Activated T-cell treated with anti-CD3 and anti-CD28 coated beads, Interleukin-2, amount 50 U/mL, for 72 hours (primary cell): ENCODE measurements at places on chromosomes 7 and 10. TPM values are rescaled to one million over a fixed set of nuclear protein-coding genes. Genes with fewer than 3 reads are reported as not detected.

DNA sequence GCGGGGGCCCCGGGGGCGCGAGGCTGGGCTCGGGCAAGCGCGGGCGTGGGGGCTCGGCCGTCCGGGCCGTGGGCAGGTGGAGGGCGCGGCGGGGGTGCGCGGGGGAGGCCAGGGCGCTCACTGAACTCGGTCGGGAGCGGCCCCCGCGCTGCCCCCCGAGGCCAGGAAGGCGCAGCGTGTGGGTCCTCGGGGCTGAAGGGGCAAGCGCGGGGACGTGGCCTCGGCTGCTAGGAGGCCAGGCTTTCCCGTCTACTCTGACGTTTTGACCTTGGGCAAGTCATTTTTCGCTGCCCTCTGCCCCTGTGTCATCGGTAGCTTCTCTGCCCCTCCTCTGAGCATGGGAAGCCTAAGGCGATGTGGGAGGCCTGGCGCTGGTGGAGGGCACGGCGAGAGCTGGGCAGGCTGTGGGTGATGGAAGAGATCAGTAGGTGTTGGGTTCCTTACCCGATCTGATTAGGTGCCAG, 441 bp downstream of the FBH1 start:
- peak overlapping the region; percentile 92 for H3K27ac ChIP-seq
- H3K36me3 ChIP-seq = peaks cover 3% of the 10 kb centered on the region
- H3K4me1 ChIP-seq = peaks cover 60% of the 10 kb centered on the region

DNA sequence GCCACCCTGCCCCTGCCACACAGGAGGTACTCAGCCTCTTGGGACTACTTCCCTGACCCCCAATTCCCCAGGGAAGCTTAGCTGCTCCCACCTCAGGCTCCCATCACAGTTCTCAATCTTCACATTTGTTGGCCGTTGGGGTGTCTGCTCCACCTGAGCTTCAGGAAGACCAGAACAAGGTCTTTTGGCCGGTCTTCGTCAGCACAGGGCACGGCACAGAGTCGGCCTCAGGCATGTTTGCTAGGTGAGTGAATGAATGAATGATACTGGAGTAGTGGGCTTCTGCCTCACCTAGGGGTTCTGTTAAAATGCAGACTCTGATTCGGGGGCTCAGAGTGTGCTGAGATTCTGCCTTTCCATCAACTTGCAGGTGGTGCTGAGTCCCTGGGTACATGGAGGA, 20.3 kb downstream of the GPRIN2 start:
- peaks cover 2% of the 10 kb centered on the region for H3K36me3 ChIP-seq
- no peak overlapping the region for H3K27ac ChIP-seq
- H3K27me3 ChIP-seq = peaks cover 30% of the 10 kb centered on the region
- DNase-seq = no peak
- H3K4me3 ChIP-seq = no peak overlapping the region

- DNase-seq = no peak
- peaks cover 3% of the 10 kb centered on the region for H3K36me3 ChIP-seq
- H3K4me1 ChIP-seq = peaks cover 42% of the 10 kb centered on the region
- no peaks in the 10 kb centered on the region for H3K27me3 ChIP-seq
- peak overlapping the region; percentile 4 for H3K27ac ChIP-seq
Observed at GRCh38 chr7:127820732-127821085, 168.7 kb downstream of the SND1 start.

GRCh38 chr10:104337521-104337984, 712 bp downstream of the ITPRIP start:
- peaks cover 9% of the 10 kb centered on the region for H3K36me3 ChIP-seq
- H3K4me3 ChIP-seq = peak overlapping the region; percentile 96
- peak overlapping the region; percentile 80 for H3K27ac ChIP-seq
- H3K27me3 ChIP-seq = peaks cover 5% of the 10 kb centered on the region
- DNase-seq = no peak

- H3K27ac ChIP-seq = no peak overlapping the region
- H3K27me3 ChIP-seq = no peaks in the 10 kb centered on the region
- DNase-seq = no peak
Observed at GRCh38 chr10:126930883-126931503, 25.8 kb downstream of the DOCK1 start.

- no peak for DNase-seq
- H3K27ac ChIP-seq = no peak overlapping the region
- H3K27me3 ChIP-seq = peaks cover 4% of the 10 kb centered on the region
Observed at GRCh38 chr10:1570416-1571051, 166.8 kb downstream of the ADARB2 start.

The HOXA13 gene
- total RNA-seq = not detected

The DKK1 gene
- not detected for total RNA-seq

The ANKRD61 gene
- not detected for total RNA-seq

The HYAL4 gene
- 1.8 TPM for total RNA-seq
